B cell (primary cell): ENCODE measurements at places on chromosomes 7 and 10. TPM values are rescaled to one million over a fixed set of nuclear protein-coding genes. Genes with fewer than 3 reads are reported as not detected.

DNA sequence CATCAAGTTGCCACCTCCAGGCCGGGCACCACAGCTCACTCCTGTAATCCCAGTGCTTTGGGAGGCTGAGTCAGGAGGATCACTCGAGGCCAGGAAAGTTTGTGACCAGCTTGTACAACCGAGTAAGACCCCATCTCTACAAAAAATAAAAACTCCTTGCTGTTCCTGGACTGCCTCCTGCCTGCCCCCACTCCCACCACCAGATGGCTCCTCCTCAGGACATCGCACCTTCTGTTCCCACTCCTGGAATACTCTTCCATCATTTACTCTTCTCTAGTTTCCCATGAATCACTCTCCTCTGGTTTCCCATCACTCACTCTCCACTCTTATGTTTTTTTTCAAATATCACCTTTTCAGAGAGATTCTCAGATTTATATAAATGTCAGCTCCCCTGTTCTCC lies 540.7 kb downstream of the CALN1 start:
- no peak for DNase-seq
- no peaks in the 10 kb centered on the region for H3K4me1 ChIP-seq
- no peak overlapping the region for H3K27ac ChIP-seq

Gene PROSER2
- total RNA-seq = 0.07 TPM in 1 of 2 replicates, not detected in the other

GRCh38 chr7:36473454-36474282 lies 84.0 kb downstream of the ANLN start:
- H3K4me1 ChIP-seq = no peaks in the 10 kb centered on the region
- H3K27ac ChIP-seq = no peak overlapping the region
- H3K4me3 ChIP-seq = no peak overlapping the region
- no peaks in the 10 kb centered on the region for H3K36me3 ChIP-seq

Gene HOXA9
- not detected in 2 replicates for total RNA-seq

GRCh38 chr10:50293513-50294313 lies 42.4 kb upstream of the ASAH2 start:
- DNase-seq = no peak
- H3K36me3 ChIP-seq = no peaks in the 10 kb centered on the region
- no peak overlapping the region for H3K4me3 ChIP-seq
- H3K27ac ChIP-seq = no peak overlapping the region
- no peaks in the 10 kb centered on the region for H3K4me1 ChIP-seq
